Fibroblast of lung (primary cell): ENCODE measurements at places on chromosomes 6 and 20. TPM values are rescaled to one million over a fixed set of nuclear protein-coding genes. Genes with fewer than 3 reads are reported as not detected.

DNA sequence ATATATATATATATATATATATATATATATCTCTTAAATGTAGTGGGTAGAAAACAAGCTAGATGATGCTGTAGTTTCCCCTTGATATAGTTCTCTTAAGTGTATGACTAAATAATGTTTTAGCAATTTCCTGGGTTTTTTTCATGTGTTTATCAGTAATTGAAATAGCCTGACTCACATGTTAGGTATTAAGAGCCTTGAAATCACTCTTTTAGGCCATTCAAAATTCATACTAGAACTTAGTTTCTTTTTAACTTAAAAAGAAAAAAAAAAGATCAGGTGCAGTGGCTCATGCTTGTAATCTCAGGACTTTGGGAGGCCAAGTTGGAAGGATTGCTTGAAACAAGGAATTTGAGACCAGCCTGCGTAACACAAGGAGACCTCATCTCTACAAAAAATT, 44.1 kb downstream of the NKX2-4 start:
- H3K4me1 ChIP-seq = peaks cover 5% of the 10 kb centered on the region
- H3K36me3 ChIP-seq = peaks cover 2% of the 10 kb centered on the region
- no peaks in the 10 kb centered on the region for H3K27me3 ChIP-seq
- H3K27ac ChIP-seq = no peak overlapping the region

GRCh38 chr20:20148779-20149178, 96.4 kb downstream of the CFAP61 start:
- no peaks in the 10 kb centered on the region for H3K27me3 ChIP-seq
- no peak overlapping the region for H3K27ac ChIP-seq
- H3K4me3 ChIP-seq = no peak overlapping the region
- DNase-seq = no peak
- no peaks in the 10 kb centered on the region for H3K36me3 ChIP-seq

GRCh38 chr20:1528811-1529210, 28.7 kb downstream of the SIRPD start:
- peaks cover 2% of the 10 kb centered on the region for H3K27me3 ChIP-seq
- no peak overlapping the region for H3K27ac ChIP-seq
- H3K4me1 ChIP-seq = no peaks in the 10 kb centered on the region
- H3K36me3 ChIP-seq = no peaks in the 10 kb centered on the region
- DNase-seq = no peak
- H3K4me3 ChIP-seq = no peak overlapping the region

DNA sequence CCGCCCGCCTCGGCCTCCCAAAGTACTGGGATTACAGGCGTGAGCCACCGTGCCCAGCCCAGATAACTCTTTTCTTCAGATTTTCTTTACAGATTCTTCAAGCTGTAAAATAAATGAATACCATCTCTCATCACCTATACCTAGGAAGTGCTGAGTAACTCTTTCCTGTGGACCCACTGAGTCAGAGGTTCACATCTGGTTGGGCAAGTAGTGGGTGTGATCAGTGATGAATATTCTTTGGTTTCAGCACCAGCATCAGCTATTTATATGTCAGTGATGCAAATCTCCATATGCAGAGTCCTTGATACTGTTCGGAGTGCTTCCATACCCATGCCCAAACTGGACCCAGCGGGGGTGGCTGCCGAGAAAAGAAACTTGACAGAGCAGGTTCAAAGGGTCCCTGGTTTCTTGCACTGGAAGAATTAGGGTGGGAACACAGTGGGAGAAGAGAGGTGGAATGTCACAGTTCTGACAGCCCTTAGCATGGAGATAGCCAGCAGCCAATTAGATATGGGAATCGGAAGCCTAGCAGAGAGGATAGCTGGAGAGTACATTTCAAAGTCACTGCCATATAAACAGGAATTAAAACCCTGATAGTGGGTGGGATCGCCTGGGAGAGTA, 64.9 kb upstream of the DDR1 start:
- peak; percentile 60 for DNase-seq
- H3K4me3 ChIP-seq = no peak overlapping the region
- no peaks in the 10 kb centered on the region for H3K27me3 ChIP-seq
- no peaks in the 10 kb centered on the region for H3K36me3 ChIP-seq

GRCh38 chr6:18347021-18347577, 40.1 kb upstream of the RNF144B start:
- no peaks in the 10 kb centered on the region for H3K4me1 ChIP-seq
- H3K4me3 ChIP-seq = no peak overlapping the region
- H3K36me3 ChIP-seq = no peaks in the 10 kb centered on the region
- peak; percentile 59 for DNase-seq
- no peaks in the 10 kb centered on the region for H3K27me3 ChIP-seq

DNA sequence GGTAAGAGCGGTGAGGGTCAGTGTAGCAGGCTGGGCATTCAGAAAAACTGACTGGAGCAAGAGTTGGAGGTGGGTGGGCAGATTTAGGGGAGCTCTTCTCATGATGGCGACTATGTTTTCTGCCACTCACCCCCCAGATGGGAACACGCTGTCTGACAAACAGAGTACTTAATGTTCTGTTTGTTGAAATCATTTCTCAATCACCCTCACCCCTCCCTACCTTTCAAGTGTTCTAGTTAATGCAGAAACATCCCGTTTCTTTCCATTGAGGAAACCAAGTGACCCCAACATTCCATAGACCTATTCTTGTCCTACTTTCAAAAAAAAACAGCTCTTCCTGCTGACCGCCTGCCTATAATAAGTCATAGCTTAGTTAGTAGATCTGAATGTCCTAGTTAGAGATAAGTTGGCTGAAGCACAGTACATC, 132.5 kb upstream of the NEDD9 start:
- H3K36me3 ChIP-seq = no peaks in the 10 kb centered on the region
- DNase-seq = peak; percentile 56
- H3K27me3 ChIP-seq = no peaks in the 10 kb centered on the region

DNA sequence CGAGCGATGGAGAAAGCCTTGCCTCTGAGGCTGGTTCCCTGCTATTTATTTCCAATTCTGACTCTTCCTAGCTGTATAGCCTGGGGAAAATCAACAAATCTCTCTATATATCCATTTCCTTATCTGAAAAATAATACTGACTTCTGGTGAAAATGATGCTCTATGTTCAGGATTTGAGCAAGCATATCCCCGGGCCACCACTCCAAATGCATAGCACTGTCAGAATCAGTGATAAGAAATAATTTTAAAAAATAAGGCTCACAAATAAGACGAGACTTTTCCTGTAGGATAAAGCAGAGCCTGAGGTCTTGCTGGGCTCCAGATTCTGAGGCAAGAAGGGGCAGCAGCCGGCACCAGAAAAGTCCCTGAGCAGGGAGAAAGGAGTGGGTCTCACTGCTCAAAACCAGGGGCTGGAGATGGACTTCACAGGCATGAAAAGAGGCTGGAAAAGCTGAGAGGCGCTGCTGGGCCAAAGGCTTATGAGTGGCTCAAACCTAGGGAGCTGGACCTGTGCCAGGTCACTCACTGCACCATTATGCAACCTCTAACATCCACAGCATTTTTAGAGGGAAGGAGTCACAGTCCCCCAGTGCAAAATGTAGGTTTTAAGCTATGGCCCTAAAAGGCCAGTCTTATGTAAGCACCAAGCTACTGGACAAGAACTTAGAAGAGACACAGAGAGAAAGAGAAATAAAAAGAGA, 48.1 kb upstream of the SLC17A4 start:
- no peaks in the 10 kb centered on the region for H3K4me1 ChIP-seq
- DNase-seq = peak; percentile 3
- no peaks in the 10 kb centered on the region for H3K36me3 ChIP-seq
- H3K4me3 ChIP-seq = no peak overlapping the region
- H3K27ac ChIP-seq = no peak overlapping the region
- no peaks in the 10 kb centered on the region for H3K27me3 ChIP-seq

DNA sequence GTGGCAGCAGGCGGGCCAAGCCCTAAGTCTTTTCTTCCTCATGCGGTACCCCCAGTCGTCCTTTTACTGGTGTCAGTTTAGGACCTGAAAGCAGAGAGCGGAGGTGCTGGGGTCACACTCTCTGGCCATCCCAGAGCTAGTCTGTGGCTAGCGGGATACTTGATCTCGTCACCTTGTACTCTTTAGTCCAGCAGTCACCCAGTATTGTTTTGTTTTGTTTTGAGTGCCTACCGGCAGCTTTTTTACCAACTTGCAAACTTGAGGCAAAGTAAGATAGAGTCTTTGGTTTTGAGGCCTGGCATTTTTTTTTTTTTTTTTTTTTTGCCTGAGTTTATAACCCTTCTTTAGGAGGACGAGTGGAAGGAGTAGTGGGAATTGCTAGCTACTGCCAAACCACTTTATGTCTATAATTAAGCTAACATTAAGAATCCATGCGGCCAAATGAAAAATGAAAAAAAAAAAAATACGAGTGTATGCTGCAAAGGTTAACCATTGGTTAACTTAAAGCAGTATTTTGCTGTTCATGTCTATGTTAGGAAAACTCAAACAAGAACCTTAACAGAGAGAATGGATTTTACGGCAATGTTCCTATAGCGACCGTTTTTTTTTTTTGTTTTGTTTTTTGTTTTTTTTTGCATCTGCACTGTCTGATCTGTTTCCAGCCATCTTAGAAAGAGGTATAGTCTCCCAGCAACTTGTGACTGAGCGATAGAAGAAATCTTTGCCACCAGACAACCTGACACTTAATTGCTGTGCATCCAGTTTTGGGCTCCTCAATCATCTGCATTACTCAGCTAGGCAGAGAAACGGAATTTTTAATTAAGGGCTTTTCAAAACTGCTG, 56.9 kb downstream of the FAM217A start:
- no peaks in the 10 kb centered on the region for H3K4me1 ChIP-seq
- H3K27ac ChIP-seq = peak overlapping the region; percentile 97
- H3K36me3 ChIP-seq = no peaks in the 10 kb centered on the region
- H3K27me3 ChIP-seq = no peaks in the 10 kb centered on the region

GRCh38 chr6:21420926-21421325, 172.6 kb upstream of the SOX4 start:
- no peaks in the 10 kb centered on the region for H3K27me3 ChIP-seq
- no peaks in the 10 kb centered on the region for H3K4me1 ChIP-seq
- H3K4me3 ChIP-seq = no peak overlapping the region
- H3K36me3 ChIP-seq = no peaks in the 10 kb centered on the region
- no peak overlapping the region for H3K27ac ChIP-seq

- no peaks in the 10 kb centered on the region for H3K36me3 ChIP-seq
- no peaks in the 10 kb centered on the region for H3K4me1 ChIP-seq
- H3K27ac ChIP-seq = no peak overlapping the region
These were observed 6.1 kb downstream of the GSTA5 start for GRCh38 chr6:52834481-52834880.

GRCh38 chr6:53647462-53648094, 18.0 kb downstream of the KLHL31 start:
- H3K36me3 ChIP-seq = no peaks in the 10 kb centered on the region
- H3K4me3 ChIP-seq = no peak overlapping the region
- H3K27me3 ChIP-seq = no peaks in the 10 kb centered on the region
- no peak overlapping the region for H3K27ac ChIP-seq

- H3K36me3 ChIP-seq = no peaks in the 10 kb centered on the region
- no peak for DNase-seq
- H3K4me3 ChIP-seq = no peak overlapping the region
- H3K27me3 ChIP-seq = no peaks in the 10 kb centered on the region
These were observed 187.1 kb downstream of the BCAS1 start for GRCh38 chr20:53883098-53883911.

- H3K36me3 ChIP-seq = no peaks in the 10 kb centered on the region
- DNase-seq = peak; percentile 89
- H3K4me3 ChIP-seq = peak overlapping the region; percentile 4
- no peaks in the 10 kb centered on the region for H3K27me3 ChIP-seq
- H3K27ac ChIP-seq = peak overlapping the region; percentile 99
- H3K4me1 ChIP-seq = peaks cover 45% of the 10 kb centered on the region
These were observed 37.6 kb downstream of the ZMYND8 start for GRCh38 chr20:47318586-47319516.

DNA sequence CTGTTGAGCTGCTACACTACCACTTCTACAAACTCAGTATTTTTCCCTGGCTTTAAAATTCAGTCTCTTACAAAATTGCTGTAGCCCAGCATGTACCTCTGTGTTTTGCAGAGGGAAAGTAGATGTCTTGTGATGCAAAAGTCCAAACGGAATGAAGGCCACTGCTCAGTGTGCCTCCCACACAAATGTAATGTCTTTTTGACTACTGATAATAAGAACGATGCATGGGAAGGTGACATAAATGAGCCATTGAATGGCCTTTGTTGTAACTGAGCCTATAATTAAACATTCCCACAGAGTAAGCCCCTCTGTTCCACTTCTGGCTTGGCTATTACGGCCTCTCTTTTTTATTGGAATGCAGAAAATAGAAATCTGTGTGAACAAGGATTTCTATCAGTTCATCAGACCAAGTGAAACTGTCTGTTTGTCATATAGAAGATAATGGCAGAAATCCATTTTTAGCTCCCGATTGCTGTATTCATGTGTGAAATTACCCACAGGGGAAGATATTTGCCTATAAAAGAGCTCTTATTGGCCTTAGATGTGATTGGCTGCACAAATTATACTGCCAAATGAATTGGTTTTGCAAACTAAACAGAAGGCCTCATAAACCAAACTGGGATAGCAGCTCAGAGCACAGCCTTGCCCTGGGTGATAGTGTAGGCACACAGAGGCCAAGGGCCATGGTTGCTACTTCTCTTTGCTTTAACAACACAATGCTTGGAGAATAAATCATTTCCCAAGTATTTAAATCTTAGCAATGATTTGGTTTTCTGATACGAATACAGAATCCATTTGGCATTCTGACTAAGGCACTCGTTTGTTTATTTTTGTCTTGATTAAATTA, 241.5 kb upstream of the PLN start:
- H3K36me3 ChIP-seq = no peaks in the 10 kb centered on the region
- no peak overlapping the region for H3K27ac ChIP-seq
- H3K27me3 ChIP-seq = no peaks in the 10 kb centered on the region
- no peak overlapping the region for H3K4me3 ChIP-seq
- peaks cover 2% of the 10 kb centered on the region for H3K4me1 ChIP-seq

GRCh38 chr6:149094934-149095351, 222.6 kb upstream of the TAB2 start:
- H3K36me3 ChIP-seq = no peaks in the 10 kb centered on the region
- H3K4me1 ChIP-seq = peaks cover 10% of the 10 kb centered on the region
- no peak overlapping the region for H3K4me3 ChIP-seq
- DNase-seq = peak; percentile 77
- no peaks in the 10 kb centered on the region for H3K27me3 ChIP-seq

DNA sequence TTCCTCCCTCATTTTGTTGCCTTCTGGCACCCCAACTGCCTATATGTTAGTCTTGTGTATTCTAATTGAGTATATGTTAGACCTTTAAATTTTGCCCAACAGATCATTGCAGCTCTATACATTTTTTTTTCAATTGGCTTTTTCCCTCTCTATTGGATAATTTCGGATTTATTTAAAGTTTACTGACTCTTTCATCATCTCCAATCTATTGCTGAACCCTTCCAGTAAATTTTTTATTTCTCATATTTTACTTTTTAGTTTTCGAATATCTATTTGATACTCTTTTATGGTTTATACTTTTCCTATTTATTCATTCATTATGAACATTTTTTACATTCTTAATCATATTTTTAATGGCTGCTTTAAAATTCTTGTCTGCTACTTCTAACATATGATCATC, 7.1 kb upstream of the SLC18B1 start:
- no peaks in the 10 kb centered on the region for H3K36me3 ChIP-seq
- H3K27ac ChIP-seq = no peak overlapping the region
- no peak overlapping the region for H3K4me3 ChIP-seq
- no peak for DNase-seq
- H3K27me3 ChIP-seq = peaks cover 5% of the 10 kb centered on the region

Gene CGA
- total RNA-seq = not detected in 2 replicates

Gene HMGN4
- 90.4 and 111 TPM in 2 replicates for total RNA-seq

Gene VSX1
- total RNA-seq = not detected in 2 replicates

Gene CST11
- not detected in 2 replicates for total RNA-seq

Gene SLC17A9
- total RNA-seq = 3.3 and 6.4 TPM in 2 replicates

Gene TAAR8
- not detected in 2 replicates for total RNA-seq

Gene TCEA2
- 23.9 and 25.2 TPM in 2 replicates for total RNA-seq

Gene PERP
- total RNA-seq = 12.8 and 39.3 TPM in 2 replicates

Gene MAPK13
- total RNA-seq = 5.4 and 7.6 TPM in 2 replicates

Gene OPN5
- not detected in 2 replicates for total RNA-seq
